ENCODE measurements at places on chromosomes 6 and 20.

DNA sequence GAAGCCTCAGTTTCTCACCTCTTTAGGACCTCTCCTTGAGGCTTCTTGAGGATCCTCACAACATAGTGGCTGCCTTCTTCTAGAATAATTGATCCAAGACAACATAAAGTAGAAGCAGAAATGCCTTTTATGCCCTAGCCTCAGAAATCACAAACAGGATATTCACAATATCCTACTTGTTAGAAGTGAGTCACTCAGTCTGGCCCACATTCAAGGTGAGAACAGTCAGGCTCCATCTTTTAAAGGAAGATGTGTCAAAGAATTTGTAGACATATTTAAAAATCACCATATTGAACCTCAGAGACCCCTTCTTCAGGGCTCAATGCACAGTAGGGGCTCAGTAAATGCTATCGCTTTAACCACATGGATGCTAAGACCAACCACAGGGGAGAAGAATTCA is 20.8 kb upstream of the FAM83D start:
- no peak for DNase-seq

GRCh38 chr20:47559141-47559540 is 57.5 kb downstream of the NCOA3 start:
- DNase-seq, result no peak

DNA sequence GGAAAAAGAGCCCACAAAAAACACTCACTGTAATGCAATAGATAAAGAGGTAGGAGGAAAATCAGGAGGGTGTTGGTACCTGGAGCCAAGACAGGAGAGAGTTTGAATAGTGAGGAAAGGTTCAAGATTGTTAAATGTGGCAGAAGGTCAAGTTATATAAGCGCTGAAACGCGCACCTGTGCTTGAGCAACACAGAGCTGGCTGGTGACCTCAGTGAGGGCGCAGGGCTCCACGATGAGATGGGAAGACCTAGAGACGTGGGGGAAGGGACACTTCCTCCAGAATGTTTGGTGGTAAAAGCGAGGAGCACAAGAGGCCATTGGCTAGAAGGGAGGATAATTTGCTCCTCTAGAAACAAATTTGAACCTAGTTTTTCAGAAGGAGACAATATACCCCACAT is 4.2 kb upstream of the PPP1R14C start:
- DNase-seq, result no peak

DNA sequence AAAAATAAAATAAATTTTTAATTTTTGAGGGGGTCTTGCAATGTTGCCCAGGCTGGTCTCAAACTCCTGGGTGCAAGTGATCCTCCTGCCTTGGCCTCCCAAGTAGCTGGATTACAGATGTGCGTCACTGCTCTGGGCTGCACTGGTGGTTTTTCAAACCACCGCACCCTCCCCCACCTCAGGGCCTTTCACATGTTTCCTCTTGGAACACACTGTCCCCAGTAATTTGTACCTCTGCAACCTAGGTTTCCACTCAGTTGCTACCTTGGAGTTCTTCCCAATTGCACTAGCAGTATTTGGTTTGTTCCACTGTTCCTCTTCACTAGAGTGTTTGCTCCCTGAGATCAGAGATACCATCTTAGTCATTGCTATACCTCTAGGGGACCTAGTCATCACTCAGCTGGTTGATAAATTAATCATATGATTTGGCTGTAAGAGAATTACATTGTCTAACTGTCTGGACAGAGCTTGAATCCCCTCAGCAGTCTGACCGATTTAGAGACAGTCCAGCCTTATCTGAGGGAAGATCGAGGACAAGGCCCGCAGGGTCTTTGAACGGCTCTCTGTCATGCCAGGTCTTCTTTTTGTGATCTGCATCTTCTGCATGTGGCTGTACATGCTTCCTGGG is 32.0 kb downstream of the CEP43 start:
- DNase-seq, result no peak

- no peak for DNase-seq
These were observed 2.5 kb upstream of the R3HDML start for GRCh38 chr20:44334306-44334705.

DNA sequence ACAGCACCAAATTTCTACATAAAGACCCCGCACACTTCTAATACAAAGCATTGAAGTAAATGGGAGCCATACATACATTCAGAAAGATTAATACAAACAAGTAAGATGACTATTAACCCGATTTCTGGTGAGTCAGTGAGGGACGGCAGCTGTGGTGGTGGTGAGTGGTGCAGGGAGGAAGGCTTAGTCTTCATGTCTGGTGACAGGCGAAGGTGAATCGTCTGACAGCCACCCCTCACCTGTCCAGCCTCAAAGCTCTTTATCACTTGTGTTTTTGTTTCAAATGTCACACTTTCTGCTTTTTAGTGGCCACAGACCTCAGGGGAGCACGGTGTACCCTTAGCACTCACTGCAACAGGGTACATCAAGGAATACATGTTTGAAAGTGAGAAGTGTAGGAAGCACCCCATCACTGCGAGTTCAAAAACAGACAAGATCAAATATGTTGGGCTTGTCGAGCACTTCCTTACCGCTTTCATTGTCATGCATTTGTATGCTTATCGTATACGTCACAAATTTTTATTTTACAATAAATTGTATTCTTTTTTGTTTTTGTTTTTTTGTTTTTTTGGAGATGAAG is 63.5 kb downstream of the IRF4 start:
- DNase-seq, result no peak
